ENCODE measurements at places on chromosomes 7 and 10.

DNA sequence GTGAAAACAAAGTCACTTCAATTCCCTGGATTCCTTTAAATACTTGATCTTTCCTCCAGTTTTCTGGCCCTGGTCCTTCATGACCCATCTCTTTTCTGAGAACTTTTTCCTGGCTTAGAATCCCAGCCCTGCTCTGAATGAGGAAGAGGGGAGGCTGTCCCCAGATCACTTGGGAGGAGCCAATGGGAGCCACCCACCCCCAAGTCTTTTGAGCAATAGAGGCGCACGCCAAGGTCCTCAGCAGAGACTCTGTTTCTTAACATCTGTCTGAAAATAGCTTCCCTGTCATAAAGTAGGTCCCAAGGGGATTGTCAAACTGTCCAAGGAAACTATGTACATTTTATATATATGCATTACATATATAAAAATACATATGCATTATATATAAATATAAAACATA lies 126.8 kb downstream of the ADRA2A start:
- DNase-seq: no peak

GRCh38 chr10:119289227-119289920 lies 82.0 kb downstream of the GRK5 start:
- no peak for DNase-seq

- no peak for DNase-seq
Observed at GRCh38 chr7:33979807-33980355, 74.5 kb downstream of the BMPER start.

DNA sequence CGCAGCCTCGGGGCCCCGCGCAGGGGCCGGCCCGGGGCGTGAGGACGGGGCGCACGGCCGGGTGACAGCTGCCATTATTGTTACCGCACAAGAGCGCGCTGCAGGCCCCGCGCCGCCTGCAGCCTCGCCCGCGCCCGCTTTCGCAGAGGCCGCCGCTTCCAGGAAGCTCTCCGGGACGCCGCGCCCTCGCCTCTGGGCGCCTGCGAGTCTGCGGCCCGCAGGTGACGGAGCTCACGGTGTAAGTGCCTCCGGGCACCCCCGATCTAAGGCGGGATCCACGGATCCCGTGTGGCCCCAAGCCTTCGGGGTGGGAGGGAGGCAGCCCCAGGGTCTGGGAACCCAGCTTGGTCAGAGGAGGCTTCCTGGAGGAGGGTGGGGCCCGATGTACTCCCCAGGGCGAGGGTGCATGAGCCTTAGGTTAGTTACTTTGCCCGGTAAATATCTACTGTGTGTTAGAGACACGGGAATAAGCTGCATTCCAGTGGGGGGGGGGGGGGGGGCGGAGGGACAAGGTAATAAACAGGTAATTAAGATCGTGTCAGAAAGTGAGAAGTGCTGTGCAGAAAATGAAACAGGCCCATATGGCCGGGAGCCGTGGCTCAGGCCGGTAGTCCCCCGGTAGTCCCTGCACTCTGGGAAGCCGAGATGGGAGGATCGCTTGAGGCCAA lies 638 bp downstream of the IQCE start:
- peak; percentile 66 for DNase-seq

- DNase-seq: no peak
Observed at GRCh38 chr10:122484276-122485060, 23.1 kb downstream of the HTRA1 start.

- DNase-seq: no peak
Observed at GRCh38 chr7:952548-953441, 1.7 kb downstream of the ADAP1 start.

- DNase-seq: no peak
Observed at GRCh38 chr10:116121640-116122525, 151.1 kb downstream of the GFRA1 start.

GRCh38 chr7:112361154-112361553 lies 89.1 kb upstream of the IFRD1 start:
- no peak for DNase-seq

- no peak for DNase-seq
Observed at GRCh38 chr10:44042075-44042770, 342.7 kb downstream of the CXCL12 start.

DNA sequence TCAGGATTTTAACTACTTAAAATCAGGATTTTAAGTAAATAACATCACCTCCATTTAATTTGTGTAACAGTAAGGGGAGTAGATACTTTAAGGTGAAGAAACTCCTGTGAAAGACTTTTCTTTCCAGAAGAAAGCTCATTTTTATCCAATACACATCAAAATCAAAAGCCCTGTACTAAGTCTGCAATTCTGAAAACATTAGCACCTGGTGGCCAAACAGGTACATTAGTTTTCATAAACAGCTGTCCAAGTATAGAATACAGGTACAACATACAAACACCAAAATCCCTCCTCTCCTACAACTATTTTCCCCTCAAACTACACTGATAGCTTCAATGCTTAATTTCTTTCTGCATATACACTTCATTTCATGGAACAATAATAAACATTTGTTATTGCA lies 22.9 kb downstream of the FAM3C start:
- DNase-seq: no peak

- DNase-seq: no peak
Observed at GRCh38 chr7:82185443-82185842, 258.1 kb downstream of the CACNA2D1 start.

GRCh38 chr7:100490483-100491191 lies 6.9 kb downstream of the NYAP1 start:
- no peak for DNase-seq

GRCh38 chr10:47259466-47259865 lies 40.5 kb upstream of the GDF10 start:
- no peak for DNase-seq

DNA sequence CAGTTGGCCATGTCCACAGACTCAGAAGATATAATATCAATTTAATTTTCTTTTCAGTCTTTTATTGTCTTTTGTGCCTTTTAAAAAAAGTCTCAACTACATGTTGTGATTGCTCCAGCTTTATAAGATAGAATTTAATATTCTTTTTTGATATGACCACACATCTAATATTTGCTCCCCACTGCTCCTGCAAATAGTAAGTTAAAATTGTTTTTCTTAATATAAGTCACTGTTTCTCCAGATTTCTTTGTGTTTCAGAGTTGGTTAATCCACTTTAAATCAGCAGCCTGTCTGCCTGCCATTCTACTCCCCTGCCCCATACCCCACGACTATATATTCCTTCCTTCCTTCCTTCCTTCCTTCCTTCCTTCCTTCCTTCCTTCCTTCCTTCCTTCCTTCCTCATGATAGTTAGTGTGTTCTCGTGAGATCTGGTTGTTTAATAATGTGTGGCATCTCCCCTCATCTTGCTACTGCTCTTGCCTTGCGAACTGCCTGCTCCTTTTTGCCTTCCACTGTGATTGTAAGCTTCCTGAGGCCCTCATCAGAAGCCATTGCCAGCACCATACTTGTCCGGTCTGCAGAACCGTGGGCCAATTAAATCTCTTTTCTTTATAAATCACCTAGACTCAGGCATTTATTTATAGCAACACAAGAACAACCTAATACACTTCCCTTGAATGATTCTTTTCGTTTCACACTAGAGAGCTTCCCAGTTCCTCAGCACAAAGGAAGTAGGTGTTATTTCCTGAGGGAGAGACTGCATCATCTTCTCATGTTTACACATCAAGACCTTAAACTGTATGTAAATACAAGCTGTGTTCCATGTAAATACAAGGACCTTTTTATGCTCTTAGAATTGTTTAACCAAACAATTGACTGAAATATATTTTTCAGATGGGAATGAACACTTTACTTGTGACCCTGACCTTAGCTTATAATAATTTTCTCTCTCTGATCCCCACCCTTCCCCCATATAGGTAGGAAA lies 24.5 kb downstream of the TAS2R16 start:
- DNase-seq: no peak

GRCh38 chr10:23528419-23528818 lies 89.5 kb downstream of the OTUD1 start:
- no peak for DNase-seq

DNA sequence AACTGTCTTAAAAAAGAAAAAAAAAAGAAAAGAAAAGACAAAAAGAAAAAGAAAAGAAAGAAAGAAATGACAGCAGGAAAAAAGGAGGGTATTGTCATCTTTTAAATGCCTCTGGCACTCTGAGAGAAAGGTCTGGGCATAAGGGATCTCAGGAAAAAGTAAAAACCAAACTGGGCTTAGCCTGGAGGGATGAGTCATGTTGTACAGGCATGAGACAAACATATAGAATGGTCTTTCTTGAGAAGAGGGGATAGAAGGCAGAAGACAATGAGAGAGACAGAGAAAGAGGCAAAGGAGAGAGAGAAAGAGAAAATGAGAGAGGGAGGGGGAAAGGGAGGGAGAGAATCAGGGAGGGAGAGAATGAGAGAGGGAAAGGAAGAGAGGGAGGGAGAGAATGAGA lies 32.3 kb upstream of the KCNMA1 start:
- no peak for DNase-seq

DNA sequence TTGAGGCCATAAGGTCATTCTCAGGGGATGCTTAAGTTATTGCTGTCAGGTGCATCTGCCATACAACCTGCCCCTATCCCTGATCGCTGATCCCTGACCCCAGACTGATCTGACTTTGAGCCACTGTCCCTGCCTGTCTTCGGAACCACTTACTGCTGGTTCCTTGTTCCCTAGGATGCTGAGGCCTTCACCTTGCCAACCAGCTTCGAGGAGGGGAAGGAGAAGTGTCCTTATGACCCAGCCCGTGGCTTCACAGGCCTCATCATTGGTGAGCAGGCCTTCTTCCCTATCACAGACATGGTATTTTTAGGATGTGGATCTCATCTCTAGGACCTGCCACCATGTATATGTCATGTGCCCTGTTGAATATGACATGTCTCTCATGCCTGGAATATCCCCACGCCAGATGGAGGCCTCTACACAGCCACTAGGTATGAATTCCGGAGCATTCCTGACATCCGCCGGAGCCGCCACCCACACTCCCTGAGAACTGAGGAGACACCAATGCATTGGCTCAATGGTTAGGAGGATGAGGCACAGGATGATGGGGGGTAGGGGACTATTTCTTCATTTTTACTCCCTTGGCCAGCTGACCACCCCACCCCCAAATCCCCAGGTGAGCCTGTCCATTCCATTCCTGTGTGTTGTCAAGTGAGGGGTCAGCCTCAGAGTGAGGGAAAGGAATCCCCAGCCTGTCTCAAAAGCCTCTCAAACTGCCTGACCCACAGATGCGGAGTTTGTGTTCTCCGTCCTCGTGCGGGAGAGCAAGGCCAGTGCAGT lies 9.0 kb downstream of the MRPL43 start:
- DNase-seq: no peak

DNA sequence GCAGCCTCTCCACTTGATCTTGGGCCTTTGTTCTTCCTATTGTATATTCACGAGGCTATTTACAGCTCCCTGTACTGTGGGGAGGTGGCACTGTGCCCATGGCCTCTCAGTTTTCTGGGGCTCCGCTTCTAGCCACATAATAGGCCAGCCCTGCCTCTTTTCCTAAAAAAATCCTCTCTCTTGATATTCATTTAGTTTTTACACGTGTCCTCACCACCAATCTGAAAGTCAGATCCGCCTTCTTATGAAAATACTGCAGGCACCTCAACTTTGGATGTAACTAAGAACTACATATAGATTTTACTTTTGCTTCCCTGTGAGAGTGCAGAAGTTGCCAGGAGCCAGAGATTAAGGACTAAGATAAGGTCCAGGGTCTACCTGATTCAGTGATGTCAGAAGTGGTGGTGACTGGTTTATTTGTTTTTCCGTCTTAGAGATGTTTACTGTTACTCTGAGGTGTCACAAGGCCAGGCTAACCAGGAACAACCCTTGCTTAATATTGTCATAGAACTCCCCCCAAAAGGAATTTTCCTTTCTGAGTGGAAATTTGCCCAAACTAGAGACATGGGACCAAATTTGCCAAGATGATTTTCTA lies 7.8 kb downstream of the BAMBI start:
- DNase-seq: no peak

DNA sequence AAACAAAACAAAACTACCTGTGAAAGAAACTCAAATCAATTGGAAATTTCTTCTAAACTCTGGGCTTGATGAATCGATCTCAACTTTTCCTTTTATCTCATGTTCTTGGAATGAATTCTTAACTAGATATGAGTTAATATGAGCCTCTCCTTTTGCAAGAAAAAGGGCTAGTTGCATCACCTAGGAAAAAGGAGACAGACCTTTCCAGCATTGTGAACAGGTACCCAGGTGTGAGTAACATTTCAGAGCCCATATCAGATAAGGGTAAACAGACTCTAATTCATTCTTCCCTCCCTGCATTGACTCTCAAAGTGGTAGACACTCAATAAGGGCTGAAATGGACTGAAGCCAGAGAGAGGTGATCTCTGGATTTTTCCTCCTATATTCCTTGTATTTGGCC lies 103.8 kb upstream of the AGR3 start:
- no peak for DNase-seq

DNA sequence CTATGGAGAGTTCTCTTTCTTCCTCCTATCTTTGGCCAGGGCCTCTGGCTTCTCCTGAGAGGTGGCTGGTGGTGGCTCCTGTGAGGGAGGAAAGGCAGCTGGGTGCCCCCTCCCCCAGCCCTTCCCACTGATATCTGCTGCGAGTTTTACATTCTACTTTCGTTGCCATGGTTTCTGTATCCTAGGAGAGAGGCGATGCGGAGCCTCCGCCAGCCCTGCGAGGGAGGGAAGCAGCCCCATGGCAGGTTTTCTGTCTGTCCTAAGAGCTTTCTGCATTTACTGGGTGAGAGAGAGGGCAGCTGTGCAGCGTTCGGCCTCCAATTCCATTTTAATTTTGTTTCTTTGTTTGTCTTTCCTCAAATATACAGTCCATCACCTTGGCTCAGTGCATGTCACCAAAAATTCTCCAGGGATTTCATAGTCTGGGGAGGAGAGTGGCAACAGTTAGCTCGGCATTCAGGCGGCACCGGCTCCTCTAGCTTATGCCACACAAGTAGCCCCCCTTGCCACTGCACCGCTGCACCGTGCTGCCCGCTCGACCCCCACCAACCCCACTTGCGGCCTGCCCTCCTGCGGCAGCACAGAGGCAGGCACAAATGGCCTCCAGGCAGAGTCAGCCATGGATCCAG lies 20.4 kb downstream of the DNAJB12 start:
- peak; percentile 55 for DNase-seq

DNA sequence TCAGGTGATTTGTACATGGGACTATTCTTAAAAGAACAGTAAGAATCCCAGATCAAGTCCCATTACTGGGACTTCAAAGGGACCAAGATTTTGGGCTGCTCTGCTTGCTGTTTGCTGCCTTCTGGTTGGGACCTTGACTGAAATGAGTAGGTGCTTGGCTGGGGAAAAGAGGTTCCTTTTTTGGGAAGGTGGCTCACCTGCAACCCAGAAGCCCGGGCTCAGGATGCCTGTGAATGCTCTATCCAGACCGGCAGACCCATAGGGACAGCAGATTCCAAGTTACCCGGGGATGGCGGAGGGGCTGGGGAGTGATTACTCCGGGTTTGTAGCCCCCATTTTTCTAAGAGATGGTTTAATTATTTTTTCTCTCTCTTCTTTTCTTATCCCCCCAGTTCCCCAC lies 104.0 kb downstream of the CPXM2 start:
- no peak for DNase-seq

DNA sequence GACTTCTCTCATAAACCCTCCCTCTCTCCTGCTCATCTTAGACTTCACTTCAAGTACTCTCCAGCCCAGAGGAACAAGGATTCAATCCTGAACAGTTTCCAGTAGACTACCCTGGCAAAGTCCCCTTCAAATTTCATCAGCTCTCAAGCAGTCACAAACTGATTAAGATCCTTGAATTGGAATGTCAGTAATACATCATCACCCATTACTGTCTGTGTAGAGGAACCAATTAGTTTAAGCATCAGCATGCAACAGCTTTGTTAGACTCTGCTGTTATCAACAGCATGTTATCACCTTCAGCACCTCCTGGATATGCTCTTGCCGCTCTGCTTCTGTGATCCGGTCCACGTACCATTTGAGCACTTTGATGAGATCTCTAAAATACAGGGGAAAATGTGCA lies 307.0 kb upstream of the IMMP2L start:
- DNase-seq: no peak
